ENCODE measurements at places on chromosomes 2 and 18.

- DNase-seq: no peak
These were observed 69.3 kb downstream of the FARP2 start for GRCh38 chr2:241425368-241425767.

DNA sequence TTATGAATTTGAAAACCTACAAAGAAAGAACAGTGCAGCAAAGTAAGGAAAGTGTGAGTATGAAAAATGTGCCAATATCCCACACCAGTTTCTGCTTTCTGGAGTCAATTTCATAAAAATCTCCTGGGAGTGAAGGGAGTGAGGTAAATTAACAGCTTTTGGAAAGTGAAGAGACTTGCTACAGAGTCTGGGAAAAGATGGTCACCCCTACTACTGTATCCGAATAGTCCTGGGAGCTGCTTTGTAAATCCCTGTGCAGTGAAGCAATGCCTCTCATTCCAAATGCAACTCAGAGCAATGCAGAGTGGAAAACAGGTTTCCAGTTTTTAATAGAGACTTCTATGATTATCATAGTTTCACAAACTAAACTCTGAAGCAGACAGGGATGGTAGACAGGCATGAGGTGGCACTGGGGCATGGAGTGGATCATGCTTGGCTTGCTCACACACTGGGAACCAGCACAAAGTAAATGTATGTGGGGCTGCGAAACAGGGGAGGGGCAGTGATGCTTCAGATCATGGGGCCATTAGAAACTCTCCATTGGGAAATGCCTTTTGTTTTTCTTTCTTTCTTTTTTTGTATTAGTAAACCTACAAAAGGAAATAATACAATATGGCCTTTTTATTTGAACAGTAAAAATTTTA, 10.6 kb downstream of the COL5A2 start:
- DNase-seq: no peak

DNA sequence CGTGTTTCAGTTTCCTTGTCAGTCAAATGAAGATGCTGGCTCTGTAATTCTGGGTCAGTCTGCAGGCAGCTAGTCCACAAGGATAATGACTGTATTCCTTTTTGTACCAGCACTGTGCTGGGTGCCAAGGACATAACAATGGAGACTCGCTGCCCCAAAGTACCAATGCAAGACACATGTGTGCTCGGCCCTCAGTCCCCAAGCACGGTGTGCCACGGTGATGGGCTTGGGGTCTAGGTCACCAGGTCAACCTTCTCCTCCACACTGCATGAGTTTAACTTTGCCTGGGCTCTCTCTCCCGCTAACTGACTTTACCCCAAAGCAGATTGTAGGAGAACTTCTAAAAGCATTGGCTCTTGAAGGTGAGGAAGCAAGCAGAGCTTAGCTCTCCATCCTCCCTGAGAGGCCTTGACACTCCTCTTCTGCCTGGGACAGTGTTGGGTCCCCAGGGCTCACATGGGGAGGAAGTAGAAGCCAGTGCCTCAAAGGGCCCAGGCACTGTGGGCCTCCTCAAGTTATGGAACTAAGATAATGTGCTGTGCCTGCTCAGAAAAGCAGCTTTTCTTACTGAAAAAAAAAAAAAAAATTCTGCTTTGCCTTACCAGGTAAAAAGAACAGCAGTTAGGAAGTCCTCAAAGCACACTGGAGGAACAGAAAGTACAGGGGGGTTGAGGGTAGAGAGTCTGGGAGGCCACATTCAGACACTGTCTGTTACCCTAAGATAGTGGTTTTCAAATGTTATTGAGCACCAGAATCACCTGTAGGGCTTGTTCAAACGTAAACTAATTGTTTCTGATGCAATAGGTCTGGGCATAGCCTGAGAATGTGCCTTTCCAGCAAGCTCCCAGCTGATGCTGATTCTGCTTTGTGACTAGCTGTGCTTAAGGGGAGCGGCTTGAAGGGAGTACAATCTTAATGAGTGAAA, 276.4 kb upstream of the CXCR4 start:
- no peak for DNase-seq

GRCh38 chr2:168611091-168611490, 155.0 kb downstream of the CERS6 start:
- no peak for DNase-seq

DNA sequence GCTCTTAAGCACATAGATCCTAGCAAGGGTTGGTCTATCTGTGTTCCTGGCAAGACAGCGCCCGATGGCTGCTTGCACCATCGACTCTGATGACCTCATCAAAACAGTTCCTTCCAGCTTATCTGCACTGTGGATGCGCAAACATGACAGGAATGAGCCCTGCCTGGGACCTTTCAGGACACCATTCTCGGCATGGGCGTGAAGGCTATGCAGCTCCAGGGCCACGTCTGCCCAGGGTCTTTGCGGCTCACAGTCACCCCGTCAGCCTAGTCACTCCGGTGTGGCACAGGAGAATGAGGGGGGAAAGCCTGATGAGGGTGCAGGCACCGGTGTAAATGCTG, 147.8 kb upstream of the TWIST2 start:
- no peak for DNase-seq

- no peak for DNase-seq
These were observed 39.7 kb downstream of the GRHL1 start for GRCh38 chr2:9991221-9991620.

DNA sequence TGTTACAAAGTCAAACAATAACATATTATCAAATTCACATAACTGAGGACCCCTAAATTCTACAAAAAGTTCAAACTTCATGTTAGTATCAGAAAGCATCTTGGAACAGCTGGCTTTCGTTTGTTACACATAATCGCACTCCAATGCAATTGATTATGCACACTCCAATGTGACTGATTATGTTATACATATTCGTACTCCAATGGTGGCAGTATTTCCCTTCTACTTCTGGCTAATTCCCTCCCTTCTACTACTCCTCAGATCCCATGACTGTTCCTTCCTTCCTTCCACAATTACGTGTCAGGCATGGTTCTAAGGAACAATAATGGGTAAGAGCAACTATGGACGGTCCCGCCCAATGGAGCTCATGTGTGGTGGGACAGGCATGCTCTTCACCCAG, 137.1 kb upstream of the CCDC150 start:
- no peak for DNase-seq

- no peak for DNase-seq
These were observed 421.7 kb downstream of the STK39 start for GRCh38 chr2:167825664-167826063.

DNA sequence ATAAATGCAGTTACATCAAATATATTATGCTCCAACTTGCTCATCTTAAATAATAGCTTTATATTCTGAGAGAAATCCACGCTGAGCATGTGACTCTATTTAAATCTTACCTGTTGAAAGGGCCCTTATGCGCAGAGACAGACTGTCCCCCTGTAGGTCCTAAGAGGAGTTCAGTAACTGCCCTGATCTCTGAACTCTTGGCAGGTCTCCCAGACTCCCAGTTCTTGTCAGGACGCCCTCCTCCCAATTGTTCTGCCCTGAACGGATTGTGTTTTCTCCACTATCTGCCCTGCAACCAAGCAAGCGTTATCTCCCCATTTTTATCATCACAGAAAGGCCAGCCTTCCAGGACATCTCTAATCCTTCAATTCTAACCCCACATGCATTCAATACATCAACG, 954.6 kb downstream of the TSN start:
- DNase-seq: no peak

DNA sequence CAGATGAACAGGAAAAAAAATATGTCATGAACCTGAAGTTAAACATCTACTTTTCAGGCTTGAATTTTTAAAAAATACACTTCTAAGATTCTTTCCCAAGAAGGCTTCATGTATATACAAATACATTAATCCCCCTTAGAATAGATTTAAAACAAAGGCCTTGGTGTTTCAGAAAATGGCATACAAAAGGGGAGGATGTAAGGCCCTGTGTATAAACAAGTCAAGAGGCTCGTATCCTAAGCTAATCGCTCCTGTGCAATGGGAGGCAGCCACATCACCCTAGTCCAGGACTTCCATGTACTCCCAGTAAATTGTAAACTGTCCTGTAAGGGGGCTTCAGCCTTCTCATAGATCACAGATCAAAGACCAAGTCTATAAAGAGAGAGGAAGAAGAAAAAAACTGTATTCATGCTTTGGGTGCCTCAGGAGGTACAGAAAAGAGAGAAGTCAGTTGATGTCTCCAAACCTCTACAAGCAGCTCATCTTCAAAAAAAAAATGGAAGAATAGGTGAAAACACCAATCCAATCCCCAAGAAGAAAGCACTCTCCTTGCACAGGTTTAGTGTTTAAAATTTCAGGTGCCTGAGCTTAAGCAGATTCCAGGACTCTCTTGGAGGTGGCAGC, 53.9 kb downstream of the ANKRD44 start:
- DNase-seq: no peak

DNA sequence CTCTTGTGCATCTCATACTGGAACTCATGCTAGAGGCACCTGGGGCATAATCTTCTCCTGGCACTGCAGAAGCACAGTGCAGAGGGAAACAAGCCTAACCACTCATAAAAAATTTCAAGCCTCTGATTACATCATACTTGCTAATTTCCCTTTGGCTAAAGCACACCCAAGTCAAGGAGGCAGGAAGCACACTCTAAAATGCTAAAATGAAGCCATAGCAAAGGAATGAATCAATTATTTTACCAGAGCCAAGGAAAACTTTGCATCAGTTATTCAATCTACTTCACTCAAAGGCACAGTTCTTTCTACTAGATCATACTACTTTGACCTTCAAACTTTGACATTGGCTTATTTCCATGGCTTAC, 79.6 kb upstream of the SPOPL start:
- peak; percentile 60 for DNase-seq

DNA sequence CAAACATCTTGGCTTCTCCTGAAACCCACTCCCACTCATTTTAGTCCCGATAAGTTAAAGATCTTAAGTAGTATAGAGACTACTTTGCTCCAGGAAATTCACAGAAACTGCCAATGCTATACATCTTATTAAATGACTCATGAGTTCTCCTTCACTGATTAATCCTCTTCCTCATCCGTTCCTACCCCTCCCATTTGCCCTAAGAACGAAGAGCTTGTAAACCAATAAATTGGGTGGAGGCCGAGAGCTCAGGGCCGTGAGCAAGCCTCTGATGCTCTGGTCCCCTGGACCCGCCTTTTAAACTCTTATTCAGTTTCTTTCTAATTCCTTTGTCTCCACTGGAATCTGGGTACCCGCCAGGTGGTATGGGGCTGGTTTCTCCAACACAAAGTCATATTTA, 68.6 kb downstream of the METTL8 start:
- no peak for DNase-seq

DNA sequence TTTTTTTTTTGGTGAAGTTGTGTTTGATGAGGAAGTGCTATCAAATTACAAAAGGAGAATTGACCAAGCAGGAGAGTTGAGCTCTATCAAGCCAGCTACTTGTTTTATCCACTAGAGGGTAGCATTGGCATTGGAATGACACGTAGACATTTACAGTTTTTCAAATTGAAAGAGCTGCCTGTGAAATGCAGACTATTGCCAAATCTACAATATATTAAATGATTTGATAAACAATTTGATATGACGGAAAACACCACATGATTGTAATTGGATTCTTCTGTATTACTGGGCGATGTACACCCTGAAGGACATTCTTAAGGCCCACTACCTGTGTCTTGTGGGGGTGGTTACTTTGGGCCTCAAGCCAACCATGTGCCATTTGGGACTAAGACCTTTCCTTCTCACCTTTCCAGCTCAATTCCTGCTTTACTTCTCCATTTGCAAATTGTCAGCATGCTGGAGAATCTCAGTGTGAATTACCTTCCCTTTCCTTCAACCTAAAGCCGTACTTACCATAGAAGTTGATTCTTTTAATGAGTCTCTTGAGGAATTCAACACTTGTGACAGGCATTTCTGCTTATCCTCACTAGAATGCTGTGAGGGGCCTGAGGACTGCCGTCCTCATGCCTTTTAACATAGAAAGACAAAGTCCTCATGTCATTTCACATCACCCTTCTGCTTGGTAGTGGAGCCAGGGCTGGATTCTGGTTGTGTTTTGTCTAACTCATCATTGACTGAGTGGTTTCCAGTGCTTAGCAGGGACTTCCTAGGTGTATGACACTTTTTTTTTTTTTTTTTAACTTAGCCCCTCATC, 134.8 kb upstream of the THUMPD2 start:
- peak; percentile 74 for DNase-seq

GRCh38 chr2:98691303-98691702, 39.6 kb downstream of the MGAT4A start:
- no peak for DNase-seq

- DNase-seq: no peak
These were observed 165.6 kb downstream of the SMAD7 start for GRCh38 chr18:48785091-48785614.

GRCh38 chr2:235580426-235581157, 86.7 kb downstream of the AGAP1 start:
- DNase-seq: no peak

- peak; percentile 92 for DNase-seq
These were observed 83.7 kb upstream of the GALNT5 start for GRCh38 chr2:157173740-157174184.

All from GM04504 (cell line).